ENCODE measurements at places on chromosomes 3 and 15. TPM values are rescaled to one million over a fixed set of nuclear protein-coding genes. Genes with fewer than 3 reads are reported as not detected.

Gene TSPAN3
- total RNA-seq: 34.0 TPM

Gene CKMT1B
- total RNA-seq: 45.3 TPM

Gene FETUB
- total RNA-seq: 14.4 TPM

- peak; percentile 89 for DNase-seq
Measured at GRCh38 chr15:84747416-84748273, 747 bp upstream of the ZNF592 start.

DNA sequence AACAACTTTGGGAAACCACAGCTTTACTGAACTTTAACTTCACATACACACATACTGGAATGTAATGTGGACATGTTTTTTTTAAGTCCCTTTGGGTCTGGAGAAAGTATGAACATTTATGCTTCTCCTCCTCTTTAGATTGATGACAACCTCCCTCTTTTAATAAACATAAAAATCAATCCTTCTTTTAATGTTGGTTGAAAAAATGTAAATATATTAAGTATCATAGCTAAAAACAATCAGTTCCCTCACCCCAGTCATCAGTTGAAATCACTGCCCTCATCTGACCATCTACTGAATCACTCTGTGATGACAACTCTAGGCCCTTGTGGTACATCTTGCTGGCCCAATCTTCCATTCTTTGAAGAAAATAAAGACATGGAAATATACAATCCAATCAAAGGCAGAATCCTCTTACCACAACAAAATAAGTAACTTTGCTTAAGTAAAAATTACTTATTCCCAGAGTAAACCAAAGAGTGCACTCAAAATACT lies 6.4 kb downstream of the AAGAB start:
- DNase-seq: no peak

- no peak for DNase-seq
Measured at GRCh38 chr15:64979252-64979710, 10.4 kb downstream of the SPG21 start.

GRCh38 chr3:88595026-88595425 lies 445.3 kb downstream of the C3orf38 start:
- no peak for DNase-seq

- DNase-seq: no peak
Measured at GRCh38 chr15:91894606-91895005, 41.1 kb downstream of the SLCO3A1 start.

DNA sequence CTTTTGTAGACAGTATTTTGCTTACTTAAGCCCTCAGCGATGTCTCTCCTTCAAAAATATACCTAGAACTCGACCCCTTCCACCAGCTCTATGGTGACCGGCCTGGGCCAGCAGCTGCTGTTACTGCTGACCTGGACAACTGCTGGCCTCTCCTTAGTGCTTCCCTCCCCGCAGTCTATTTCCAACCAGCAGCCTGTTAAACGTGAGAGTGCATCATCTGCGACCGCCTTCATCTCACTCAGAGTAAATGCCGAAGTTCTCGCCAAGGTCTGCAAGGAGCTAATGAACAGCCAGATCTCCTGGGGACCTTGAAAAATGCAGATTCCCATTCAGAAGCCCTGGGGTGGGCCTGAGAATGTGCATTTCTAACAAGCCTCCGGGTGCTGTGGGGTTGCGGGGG lies 86.7 kb downstream of the RPLP1 start:
- DNase-seq: no peak

DNA sequence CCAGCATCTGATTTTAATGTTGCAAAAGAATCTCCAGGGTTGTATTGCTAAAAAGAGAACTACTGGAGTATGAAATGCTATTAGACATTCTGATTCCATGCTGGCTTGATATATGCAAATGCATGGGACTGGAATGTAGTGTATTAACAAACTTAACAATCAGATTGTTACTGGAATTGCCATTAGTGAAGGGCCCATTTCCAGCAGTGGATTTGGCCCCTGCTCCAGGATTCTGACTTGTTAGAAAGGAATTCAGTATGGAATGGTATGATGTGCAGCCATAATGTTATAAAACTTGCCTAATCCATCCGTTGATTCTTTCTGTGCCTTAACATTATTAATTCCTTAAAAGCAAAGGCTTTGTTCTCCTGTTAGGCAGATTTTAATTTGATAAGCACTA lies 7.9 kb downstream of the ARRDC4 start:
- no peak for DNase-seq

Data from suprapubic skin (tissue), 4 donors.